ENCODE measurements at places on chromosomes 5 and 9.

- no peak for DNase-seq
Observed at GRCh38 chr5:115531787-115532367, 12.7 kb downstream of the FEM1C start.

DNA sequence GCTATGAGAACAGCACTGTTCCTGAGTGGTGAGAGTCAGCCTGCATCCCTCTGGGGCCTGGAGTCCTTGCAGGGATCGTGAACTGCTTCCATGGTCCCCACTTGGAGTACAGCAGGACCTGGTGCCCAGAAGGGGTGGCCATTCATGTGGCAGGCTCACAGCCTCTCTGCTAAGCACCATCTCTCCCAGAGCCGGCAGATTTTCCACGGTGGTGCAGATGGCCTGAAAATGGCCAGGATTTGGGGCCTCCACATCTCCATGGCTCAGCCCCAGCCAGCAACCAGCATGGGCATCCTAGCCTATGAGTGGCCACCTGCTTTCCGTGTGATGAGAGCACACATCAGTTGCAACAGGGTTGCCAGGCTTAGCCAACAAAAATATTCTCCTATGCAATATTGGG is 33.9 kb upstream of the SEMA4D start:
- DNase-seq = no peak

- no peak for DNase-seq
Observed at GRCh38 chr9:133247632-133248031, 27.4 kb downstream of the ABO start.

DNA sequence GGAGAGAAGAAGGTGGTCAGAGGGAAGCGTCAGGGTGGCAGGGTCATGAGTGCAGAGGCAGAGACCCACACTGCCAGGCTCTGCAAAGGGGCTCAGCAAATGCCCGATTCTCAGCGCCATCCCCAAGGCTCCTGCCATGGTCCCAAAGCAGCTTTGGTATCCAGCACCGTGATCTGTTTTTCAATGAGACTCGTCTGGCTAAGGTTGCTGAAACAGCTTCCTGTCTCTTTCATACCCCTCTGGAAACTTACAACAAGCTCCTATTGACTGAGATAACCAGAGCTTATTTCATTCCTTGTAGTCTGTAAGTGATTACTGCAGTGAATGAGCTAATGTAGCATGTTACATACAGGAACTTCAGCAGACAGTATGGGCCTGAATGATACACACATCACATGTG is 568.6 kb upstream of the DAP start:
- DNase-seq = no peak

DNA sequence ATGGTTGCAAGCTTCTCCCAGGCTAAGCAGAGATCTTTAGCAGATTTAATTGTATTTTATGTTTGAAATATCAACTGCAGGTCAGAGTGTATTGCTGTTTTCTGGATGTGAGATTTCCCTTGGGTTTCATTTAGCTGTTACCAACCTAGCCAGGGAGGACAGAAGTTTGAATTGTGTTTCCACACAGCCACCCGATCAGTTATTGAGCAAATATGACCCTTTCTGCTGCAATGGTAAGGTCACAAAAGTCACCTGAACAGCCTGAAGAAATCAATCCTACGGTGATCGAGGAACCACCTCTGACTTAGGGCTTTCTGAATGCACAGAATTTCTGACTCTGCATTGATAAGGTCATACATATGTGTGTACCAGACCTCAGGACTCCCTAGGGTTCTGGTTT is 419.9 kb downstream of the MAN2A1 start:
- DNase-seq = no peak

GRCh38 chr5:145056800-145057199 is 778.3 kb downstream of the PRELID2 start:
- DNase-seq = no peak

GRCh38 chr5:178346607-178347334 is 114.2 kb upstream of the PHYKPL start:
- DNase-seq = no peak

GRCh38 chr5:31769530-31769929 is 130.6 kb downstream of the PDZD2 start:
- no peak for DNase-seq

- DNase-seq = no peak
Observed at GRCh38 chr5:34058532-34058931, 15.5 kb upstream of the C1QTNF3 start.

DNA sequence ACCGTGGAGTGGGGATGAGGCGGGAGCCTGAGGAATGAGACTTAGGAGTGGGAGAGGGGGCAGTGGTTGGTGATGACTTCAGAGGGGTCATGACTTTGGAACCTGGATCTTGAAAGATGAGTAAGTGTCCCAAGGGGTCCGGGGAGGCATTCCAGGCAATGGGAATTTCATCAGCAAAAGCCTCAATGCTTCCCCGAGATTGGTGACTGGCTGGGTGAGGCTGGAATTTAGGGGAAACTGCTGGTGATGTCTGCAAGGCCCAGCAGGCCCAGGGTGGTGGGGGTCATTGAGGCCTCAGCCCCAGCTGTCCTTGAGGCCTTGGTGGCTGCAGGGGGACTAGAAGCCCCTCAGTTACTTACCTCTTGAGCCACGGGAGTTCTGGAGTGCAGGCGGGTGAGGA is 7.5 kb downstream of the NDST1 start:
- DNase-seq = no peak

DNA sequence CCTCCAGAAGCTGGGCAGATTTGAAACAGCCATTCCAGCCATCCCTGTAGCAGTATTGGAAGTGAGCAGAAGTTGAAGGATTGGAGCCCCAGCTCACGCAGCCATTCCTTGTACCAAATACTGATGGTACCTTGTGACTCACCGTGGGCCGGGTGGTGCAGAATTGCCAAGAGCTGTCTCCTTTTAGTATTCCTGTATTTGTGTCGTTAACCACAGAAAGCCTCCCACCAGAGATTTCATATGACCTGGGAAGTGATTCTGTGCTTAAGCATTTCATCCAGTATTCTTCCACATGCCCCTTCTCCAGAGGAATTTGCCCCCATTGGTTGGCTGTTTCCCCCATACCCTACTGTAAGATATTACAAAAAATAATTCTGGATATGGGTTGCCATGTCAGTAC is 17.7 kb upstream of the TLX3 start:
- no peak for DNase-seq

DNA sequence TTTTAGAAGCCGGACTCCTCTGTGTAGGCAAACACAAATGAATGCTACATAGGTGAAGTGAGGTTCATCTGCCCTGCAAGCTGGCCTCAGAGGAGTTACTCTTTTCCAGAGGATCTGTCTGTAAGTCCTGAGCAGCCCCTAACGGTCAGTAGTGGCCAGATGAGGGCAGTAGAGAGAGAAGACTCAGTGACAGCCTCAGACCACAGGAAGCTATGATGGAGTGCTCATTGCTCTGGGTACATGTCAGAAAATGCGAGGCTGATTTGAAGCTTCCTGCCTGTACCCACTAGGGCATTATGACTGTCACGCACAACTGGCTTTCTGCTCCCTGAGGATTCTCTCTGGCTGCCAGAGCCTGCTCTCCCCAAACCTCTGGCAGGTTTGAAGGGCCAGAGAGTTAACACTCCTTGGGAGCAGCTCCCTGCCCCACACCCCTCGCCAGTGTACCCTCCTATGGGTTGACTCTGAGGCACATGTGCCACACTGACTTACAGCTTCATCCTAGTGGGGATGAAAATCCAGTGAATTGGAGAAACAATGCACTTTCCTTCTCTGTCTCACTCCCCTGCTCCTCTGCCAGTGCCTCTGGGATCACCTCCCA is 141.5 kb downstream of the GABRG2 start:
- no peak for DNase-seq

DNA sequence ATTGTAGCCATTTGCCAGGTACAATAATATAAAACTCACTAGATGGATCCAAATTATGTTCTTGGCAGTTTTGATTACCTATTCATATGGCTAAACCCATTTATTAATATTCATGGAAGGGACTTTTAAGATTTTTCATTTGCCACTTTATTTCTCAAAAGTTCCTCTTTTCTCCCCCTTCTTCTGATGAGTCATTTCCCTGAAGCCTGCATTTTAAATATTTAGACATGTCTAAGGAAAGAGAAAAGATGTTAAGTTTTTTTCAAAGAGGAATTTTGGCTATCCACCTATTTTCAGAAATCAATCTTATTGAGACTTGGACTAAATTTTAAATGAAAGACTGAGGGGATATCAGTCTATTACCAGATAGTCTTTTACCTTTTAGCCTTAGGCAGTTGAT is 1189.4 kb downstream of the EFNA5 start:
- no peak for DNase-seq

GRCh38 chr5:108772626-108773025 is 24.9 kb downstream of the FER start:
- no peak for DNase-seq

DNA sequence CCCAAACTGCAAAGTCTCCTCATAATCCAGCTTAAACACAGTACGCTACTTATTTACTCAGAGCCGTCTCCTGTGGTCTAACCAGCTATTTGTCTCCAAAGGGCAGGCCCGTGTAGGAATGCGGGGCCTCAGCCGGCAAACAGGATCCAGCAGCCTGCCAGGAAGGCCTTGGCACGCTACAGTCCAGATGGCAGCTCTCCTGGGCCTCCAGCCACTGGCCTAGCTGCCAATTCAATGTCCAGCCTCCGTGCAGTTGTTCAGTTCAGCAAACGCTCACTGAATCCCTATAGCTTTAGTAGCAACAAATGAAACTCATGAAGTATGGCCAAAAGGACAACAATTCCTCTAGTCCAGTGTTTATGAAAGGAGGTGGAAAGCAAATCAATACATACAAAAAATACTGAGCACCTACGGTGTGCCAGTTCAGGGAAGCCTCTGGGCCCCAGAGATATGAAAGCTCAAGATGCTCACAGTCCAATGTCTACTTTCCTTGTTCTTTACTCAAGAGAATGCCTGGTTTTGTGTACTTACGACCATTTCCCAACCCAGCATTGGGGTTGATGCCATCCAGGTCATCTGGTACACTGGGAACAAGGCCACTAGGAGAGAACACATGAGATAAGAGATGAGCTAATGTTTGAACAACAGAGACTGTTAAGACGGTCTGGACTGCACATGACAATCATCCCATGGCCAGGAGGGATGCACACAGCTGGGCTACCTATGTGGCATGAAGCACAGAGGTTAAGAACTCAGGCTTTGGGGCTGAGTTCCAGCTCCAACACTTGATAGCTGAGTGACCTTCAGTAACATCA is 8.3 kb downstream of the CDK5RAP2 start:
- no peak for DNase-seq

GRCh38 chr5:74469234-74469994 is 171.1 kb downstream of the ENC1 start:
- no peak for DNase-seq

- DNase-seq = no peak
Observed at GRCh38 chr5:132142459-132142858, 68.9 kb downstream of the CSF2 start.

GRCh38 chr5:170028124-170028523 is 47.8 kb upstream of the INSYN2B start:
- DNase-seq = no peak

- no peak for DNase-seq
Observed at GRCh38 chr9:114216081-114216480, 60.7 kb downstream of the COL27A1 start.

GRCh38 chr5:145830594-145830993 is 4.5 kb downstream of the PRELID2 start:
- no peak for DNase-seq

GRCh38 chr5:139635606-139636206 is 12.4 kb upstream of the CXXC5 start:
- DNase-seq = peak; percentile 37

GRCh38 chr9:84772511-84772910 is 103.0 kb downstream of the NTRK2 start:
- DNase-seq = no peak

GRCh38 chr9:124602204-124602603 is 95.0 kb upstream of the NR5A1 start:
- DNase-seq = no peak

DNA sequence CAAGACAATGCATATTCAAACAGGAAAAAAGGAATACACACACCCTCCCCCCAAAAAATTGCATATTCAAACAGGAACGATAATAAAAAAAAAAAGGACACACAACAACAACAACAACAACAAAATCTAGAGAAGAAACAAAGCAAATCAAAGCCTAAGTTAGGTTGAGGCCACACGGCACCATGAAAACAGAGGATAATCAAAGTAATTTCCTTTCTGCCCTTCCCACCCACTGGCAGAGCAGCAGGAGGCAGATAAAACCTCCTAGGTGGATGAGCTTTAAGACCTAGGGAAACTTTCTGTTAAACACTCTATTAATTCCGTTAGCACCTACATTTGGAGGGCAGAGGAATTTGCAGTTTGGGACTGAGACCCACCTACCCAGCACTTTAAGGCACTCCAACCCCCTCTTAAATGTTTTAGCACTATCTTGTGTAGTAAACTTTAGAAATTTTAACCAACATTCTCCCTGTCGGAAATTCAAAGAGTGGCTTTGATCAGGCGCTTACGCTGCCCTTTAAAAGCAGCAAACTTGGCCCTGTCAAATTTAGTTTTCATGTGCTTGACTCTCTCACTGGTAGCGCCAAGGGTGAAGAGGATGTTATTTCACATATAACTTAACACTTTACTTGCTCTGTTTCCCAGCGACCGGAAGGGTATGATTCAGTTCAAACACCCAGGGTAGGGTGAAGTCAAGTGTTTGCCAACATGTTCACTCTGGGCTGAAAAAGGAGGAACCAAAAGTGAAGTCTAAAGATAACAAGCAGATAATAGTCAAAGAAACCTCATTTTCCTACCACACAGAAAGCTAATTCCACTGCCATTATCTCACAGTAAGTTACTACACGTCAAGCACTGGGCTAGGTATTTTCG is 9.2 kb downstream of the ENC1 start:
- DNase-seq = peak; percentile 47

- DNase-seq = no peak
Observed at GRCh38 chr9:86408121-86408520, 53.9 kb upstream of the TUT7 start.

GRCh38 chr5:123387313-123387712 is 35.9 kb downstream of the CEP120 start:
- no peak for DNase-seq

GRCh38 chr9:121207371-121207940 is 5.8 kb upstream of the RAB14 start:
- DNase-seq = no peak

DNA sequence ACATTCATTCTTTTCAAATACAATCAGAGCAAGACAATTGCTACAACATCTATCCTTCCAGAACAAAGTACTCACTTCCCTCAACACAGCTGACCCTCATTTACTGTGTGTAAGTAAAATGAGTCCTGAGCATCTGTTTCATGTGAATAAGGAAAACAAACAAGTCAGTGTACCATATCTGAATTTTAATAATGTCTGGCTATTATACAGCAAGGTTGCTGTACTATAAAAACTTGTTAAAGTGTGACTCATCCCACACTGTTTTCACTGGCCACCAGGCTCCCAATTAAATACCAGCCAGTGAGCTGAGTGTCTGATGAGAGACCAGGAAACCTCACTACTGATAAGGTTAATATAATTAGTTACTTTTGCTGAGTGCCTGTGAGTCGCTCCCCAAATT is 339.8 kb downstream of the AGTPBP1 start:
- no peak for DNase-seq

DNA sequence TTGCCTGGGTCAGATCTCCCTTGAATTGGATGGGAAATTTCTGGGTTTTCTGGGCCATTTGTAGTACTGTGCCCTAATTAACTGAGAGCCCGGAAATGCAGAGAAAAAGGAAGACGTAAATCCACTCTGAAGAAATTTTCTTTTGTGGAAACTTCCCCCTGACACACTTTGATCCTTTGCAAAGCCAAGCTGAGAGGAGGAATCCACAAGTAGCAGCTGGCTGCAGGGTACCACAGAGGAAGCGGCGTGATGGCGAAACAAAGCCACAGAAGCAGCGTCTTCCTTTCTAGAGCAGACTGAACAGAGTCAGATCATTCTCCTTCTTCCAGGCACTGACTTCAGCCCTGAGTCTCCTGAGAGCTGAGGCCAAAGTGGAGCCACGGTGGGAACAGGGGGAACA is 47.1 kb upstream of the ZNF354A start:
- no peak for DNase-seq
